Hepatocyte (in vitro differentiated cells): ENCODE measurements at places on chromosomes 12 and 14. TPM values are rescaled to one million over a fixed set of nuclear protein-coding genes. Genes with fewer than 3 reads are reported as not detected.

AMHR2 gene
- total RNA-seq = 6.4 and 13.9 TPM in 2 replicates

SMIM41 gene
- not detected in 2 replicates for total RNA-seq

ATXN2 gene
- total RNA-seq = 30.4 and 36.9 TPM in 2 replicates

FSCB gene
- not detected in 2 replicates for total RNA-seq

SIRT4 gene
- 3.9 and 7.7 TPM in 2 replicates for total RNA-seq

PLEKHG7 gene
- total RNA-seq = 0.16 and 0.17 TPM in 2 replicates
